Renal cortex interstitium (tissue), 15 donors: ENCODE measurements at places on chromosomes 3 and 15.

DNA sequence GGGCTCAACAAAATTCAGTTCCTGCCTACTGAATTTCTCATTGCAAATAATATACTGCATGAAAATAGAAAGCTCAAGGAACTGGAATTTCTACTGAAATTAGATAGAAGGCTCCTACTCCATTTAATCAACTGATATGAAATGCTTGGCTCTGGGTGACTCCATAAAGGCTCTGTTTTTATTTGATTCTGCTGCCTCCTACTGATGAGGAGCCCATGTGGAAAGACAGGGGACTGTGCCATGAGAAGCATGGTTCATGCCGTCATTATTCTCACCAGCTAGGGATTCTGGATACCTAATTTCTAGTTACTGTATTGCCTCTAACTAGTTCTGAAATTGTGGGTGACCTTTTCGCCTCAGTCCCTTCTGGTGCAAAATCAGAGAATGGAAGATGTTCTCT, 366.2 kb upstream of the DPH6 start:
- no peak for DNase-seq

GRCh38 chr3:126131881-126132750, 48.2 kb upstream of the SLC41A3 start:
- no peak for DNase-seq

- no peak for DNase-seq
These were observed 6.5 kb downstream of the FOXP1 start for GRCh38 chr3:71577011-71577410.

- DNase-seq: no peak
These were observed 45.2 kb upstream of the GOLGA8B start for GRCh38 chr15:34628577-34629152.

DNA sequence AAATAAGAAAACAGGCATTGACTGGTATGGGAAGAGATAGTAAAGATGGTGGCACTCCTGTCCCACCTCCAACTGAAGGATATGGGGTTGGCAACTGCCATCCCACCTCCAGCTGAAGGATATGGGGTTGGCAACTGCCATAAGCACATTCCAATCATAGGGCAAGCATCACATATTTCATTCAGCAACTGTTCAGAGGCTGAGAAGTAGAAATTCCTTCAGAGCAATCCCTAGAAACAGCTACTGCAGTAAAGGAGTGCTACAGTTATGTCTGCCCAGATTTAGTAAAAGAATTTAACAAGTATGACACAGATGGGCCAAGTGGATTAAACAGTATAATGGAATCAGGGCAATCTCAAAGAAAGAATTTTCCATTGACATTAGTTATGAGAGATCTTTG, 156.8 kb downstream of the IMPG2 start:
- no peak for DNase-seq

- no peak for DNase-seq
These were observed 55.0 kb upstream of the GATA2 start for GRCh38 chr3:128548021-128548420.

DNA sequence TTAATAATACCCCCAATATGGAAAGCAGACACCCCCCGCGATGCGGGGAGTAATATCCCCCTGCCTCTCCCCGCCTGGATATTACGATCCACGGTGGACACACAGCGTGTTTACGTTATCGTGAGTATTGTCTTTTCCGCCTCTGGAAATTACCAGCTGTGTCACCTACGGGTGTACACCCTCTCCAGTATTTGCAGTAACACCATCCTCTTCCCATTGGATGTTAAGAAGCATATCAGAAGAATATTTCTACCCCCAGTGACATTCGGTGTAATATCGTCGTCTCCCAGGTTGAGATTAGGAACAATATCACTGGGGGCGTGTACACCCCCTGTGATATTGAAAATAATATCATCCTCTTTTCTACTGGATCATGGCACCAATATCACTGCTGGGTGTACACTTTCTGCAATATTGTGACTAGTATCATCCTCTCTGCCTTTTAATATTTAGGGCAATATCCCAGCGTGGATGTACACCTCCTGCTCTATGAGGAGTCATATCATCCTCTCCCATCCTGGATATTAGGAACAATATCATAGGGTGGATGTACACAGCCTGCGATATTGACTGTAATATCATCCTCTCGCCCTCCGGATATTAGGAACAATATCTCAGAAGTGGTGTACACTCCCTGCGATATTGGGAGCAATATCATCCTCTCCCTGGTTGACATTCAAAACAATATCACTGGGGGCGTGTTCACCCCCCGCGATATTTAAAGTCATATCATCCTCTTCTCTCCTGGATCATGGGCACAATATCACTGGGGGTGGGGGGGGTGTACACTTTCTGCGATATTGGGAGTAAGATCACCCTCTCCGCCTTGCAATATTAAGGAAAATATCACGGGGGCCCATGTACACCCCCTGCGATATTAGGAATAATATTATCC, 20.3 kb upstream of the BMF start:
- no peak for DNase-seq

- no peak for DNase-seq
These were observed 47.5 kb upstream of the TM4SF1 start for GRCh38 chr3:149424918-149425317.
